GF-D8 (cell line): ENCODE measurements at places on chromosomes 12 and 14.
A peak's percentile ranks its signal among the peaks of the same experiment; 100 is the strongest.

DNA sequence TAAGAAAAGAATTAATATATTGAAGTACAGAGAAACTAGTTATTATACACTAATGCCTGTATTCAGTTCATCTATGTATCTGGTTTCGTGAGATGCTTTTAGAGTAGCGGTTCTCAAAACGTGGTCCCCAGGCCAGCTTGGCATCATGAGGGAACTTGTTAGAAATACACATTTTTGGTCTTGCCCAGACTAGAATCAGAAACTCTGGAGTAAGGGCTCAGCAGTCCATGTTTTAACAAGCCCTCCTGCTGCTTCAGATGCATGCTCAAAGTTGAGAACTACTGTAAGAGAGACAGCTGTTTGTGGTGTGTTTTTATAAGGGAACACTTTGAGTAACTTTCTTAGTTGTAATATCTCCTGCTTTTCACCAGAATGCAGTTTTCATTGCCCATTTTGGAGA lies 18.1 kb downstream of the GPATCH2L start:
- DNase-seq: no peak

GRCh38 chr12:129599406-129599805 lies 304.4 kb downstream of the TMEM132D start:
- DNase-seq: no peak

DNA sequence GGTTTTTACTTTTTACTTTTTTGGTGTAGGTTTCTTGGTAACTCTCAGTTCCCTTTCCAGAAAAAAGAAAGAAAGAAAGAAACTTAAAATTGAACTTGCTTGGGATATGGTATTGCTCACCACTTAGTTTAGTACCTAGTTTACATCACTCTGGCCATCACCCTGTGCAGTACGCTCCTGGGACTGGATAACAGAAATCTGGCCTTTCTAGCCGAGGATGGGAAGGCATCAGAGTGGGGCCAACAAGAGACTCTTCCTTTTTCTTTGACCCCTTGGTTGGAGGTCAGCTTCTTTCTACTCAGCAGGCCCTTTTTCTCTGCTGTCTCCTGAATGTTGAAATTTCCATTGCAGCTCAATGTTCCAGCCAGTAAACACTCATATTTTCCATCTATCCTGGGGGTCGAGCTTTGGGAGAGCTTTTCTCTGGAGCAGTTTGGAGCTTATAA lies 156.6 kb downstream of the TGFB3 start:
- DNase-seq: no peak

GRCh38 chr12:130827432-130827831 lies 11.6 kb downstream of the STX2 start:
- DNase-seq: no peak

- DNase-seq: no peak
Measured at GRCh38 chr14:90970167-90970600, 90.3 kb downstream of the RPS6KA5 start.

- no peak for DNase-seq
Measured at GRCh38 chr12:16229676-16230075, 47.8 kb downstream of the SLC15A5 start.

DNA sequence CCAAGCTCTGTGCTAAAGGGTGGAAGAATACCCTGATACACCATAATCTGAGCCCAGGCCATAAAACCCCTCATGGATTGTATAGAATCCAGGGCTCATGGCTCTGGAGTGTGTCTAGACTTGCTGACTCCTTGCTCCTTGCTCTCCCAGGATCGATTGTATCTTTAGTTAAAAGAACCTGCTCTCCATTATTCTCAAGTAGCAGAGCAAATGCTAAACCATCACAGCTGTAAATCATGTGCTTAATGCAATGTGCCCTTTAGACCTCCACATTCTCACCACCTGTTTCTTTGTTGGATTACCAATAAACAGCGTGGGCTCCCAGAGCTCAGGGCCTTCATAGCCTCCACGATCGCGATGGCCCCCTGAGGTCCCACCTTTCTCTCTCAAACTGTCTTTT lies 411.6 kb upstream of the FBXO33 start:
- DNase-seq: no peak

- peak; percentile 46 for DNase-seq
Measured at GRCh38 chr12:8038659-8039114, 6.2 kb downstream of the FOXJ2 start.

- no peak for DNase-seq
Measured at GRCh38 chr12:27794818-27795584, 15.0 kb upstream of the MANSC4 start.

DNA sequence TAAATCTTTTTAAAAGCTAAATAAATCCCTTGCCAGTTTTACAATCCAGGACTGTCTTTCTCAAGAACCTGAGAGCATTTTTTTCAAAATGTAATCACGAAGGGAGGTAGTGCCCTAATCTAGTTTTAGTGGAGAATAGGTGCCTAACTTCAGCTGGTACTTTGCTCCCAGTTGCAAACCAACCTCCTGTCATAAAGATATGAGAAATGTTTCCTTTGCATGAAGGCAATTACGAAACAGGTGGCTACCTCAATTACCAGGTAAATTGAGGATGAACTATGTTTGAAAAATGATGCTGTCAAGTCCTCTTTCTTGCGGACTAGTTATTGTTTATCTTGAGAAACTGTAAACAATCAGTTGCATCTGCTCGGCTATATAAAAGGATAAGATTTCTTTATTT lies 437.9 kb downstream of the DAD1 start:
- no peak for DNase-seq

DNA sequence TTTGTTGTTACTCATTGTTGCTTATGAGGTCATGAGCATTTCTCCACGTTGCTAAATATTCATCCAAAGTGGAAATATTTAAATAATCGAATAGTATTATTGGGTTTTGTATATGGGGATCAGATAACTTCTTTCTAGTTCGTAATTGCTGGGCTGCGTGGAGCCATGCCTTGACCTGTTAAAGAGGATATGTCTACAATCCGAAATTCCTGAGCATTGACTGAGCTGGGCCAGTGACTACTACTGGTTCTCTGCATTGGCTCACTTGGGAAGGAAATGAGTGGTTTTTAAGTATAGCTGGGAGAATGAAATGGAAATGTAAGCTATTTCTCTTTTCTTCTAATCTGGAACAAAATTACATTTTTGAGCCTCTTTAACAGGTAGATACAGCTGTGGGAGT lies 163.2 kb downstream of the RPL10L start:
- DNase-seq: no peak

DNA sequence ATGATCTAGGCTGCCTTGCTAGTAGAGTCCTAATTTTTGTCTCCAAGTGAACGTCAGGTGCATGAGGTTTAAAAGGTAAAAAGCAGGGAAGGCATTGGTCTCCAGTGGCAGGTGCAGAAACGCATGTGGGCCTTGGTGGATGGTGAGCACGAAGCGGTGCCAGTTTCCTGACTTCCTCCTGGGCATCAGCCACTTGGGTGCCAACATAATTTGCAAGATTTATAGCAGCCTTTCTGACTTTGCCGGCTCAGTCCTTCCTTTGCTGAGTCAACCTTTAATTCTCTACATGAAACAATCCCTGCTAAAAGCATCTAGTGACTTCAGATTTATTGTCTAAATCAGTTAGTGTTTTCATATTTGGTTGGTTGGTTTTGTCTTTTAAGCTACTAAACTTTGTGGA lies 355.7 kb upstream of the TMEM132C start:
- DNase-seq: no peak

DNA sequence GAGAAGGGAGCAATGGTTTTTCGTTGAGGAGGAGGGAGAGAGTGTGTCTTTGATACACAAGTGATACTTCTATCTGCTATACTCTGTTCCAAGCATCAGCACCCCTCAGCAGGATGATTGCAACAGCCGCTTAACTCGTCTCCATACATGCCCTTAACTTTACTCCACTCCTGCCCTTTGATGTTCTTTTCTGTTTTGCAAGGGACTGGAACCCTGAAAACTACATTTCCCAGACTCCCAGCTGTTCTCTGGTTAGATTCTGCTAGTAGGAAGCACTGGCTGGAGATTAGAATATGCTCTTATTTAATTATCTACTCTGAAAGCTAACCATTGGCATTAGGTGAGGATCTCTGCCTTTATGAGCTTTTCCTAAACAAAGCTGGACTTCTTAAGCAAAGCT lies 23.5 kb upstream of the CRADD start:
- DNase-seq: no peak

DNA sequence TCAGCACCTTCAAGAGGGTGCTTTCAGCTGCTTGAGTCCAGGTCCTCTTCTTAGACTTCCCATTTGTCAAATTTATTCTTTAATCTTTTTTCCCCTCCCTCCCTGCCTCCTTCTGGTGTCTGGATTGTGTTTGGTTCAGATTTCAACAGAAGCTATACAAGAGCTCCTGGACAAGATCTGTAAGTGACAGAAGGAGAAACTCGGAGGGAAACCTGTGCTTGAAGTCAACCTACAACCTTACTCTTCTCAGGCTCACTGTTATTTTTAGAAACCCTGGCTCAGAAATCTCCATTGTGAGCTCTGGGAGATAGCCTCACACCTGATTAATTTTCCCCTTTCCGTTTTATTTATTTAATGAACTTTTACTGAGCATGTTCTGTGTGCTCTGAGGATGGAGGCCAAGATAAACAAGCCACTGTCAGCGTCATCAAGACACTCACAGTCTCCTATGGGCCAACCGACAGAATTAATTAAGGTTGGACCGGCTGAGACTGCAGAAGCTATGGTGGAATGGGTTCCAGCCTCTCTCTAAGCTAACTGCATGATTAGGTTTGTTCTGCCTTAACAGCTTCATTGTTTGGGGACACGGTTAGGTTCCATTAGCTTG lies 13.5 kb downstream of the PDE1B start:
- no peak for DNase-seq

DNA sequence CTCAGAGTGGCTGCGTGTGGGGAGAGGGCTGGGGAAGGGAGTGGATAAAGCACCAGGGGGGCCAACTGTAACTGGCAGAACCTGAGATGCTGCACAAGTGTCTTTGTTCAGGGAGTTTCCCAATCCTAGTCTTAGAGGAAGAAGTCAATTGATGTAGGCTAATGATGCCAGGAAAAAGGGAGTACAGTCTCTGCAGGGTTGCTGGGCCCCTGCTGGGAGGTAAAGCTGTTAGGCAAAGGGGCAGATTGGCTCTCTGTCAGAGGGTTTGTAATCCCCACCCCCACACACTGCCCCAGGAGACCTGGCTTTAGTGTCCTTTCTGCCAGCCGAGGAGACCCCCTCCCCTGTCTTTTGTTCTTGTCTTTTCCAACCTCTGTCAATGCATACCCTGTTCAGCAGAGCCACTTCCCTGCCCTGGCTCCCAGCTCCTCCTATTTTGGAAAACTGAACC lies 178.4 kb downstream of the KCNA5 start:
- DNase-seq: no peak

DNA sequence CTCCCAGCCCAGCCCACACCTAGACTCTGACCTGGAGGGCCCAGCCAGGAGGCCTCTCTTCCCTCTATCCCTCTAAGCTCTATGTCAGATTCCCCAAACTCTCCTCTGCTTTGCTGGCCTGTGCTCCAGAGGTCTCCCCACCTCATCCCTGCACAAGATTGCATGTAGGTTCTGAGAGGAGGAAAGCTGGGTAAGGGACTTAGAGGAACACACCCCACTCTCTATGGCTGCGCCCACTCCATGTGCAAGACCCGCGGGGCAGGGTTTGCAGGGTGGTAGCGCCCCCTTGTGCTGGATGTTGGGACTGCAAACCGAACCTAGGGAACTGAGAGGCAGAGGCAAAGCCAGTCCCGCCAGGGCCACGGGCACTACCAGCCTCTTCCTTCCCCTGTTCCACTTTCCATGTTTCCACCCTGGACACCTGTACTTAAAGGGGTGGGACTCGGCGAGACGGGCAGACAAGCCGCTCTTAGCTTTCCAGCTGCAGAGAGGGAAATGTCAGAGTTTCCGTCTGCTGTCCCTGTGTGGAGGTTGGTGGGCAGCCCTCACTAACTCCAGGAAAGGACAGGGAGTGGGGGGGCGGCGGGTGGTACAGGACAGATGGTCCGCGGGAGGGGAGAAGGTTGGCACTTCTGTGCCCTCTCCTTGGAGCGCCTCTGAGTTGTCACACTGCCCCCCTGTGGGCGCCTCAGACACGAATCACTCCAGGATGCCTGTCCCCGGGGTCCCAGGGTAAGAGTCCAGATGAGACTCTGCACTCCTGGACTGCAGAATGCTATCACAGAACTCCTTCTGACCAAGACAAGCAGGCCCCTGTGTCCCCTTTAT lies 16.8 kb downstream of the MMP14 start:
- peak; percentile 39 for DNase-seq

DNA sequence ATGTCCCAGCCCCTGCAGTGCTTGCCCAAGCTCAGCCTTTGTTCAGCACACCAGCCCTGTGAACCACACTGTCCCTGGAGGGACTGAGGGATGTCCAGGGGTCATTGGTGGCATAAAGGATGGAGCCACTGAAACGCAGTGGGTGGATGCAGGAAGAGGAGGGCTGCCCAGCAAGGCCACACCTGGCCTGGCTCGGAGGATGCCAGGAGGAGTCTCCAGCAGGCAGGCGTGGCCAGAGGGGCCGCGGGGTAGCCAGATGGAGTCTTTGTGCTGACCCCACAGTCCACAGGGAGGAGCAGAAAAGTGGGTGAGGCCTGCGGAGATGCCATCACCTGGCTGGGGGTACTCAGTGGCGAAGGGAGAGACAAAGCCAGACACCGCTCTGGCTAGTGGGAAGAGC lies 108.5 kb upstream of the C14orf180 start:
- DNase-seq: no peak

DNA sequence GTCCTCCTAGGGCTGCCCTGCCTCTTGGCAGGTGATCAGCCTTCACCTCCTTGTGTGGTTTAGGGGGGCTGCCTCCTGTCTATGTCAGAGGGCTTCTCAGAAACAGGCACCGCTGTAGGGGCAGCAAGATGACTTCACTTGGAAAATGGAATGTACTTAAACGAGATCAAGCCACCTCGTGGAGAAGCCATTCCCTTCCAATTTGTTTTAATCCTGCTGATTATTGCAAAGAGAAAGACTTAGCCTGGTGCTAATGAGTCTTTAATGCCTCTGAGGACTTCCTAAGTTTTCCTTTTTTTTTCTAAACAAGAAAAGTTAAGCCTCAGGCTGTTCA lies 62.3 kb upstream of the RFLNA start:
- DNase-seq: no peak

GRCh38 chr14:105881021-105881930 lies 354.9 kb downstream of the TMEM121 start:
- DNase-seq: no peak

DNA sequence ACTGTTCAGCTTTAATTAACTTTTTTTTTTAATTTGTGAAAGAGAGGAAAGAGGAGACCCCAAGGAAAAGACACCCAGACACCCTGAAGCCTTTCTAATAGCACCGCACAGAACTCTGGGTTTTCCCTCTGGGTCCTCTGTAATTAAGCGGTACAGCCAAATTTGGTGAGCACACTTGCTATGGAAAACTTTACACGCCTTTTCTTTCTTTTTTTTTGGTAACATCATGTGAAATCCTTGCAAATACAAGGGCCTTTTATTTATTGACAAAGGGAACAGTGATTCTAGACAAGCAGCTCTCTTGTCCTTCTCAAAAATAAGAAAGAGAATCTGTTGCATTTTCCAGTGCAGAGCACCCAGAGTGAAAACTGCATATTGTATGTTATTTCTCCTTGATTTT lies 44.4 kb upstream of the CPM start:
- DNase-seq: no peak
